Activated CD8-positive, alpha-beta memory T cell treated with anti-CD3 and anti-CD28 coated beads for 4 hours (primary cell): ENCODE measurements at places on chromosomes 2 and 18.

GRCh38 chr2:221402072-221402471 is 170.0 kb downstream of the EPHA4 start:
- no peak for DNase-seq

GRCh38 chr2:109318150-109318948 is 189.3 kb downstream of the SH3RF3 start:
- DNase-seq, result no peak

GRCh38 chr2:180599804-180600203 is 380.6 kb upstream of the UBE2E3 start:
- DNase-seq, result no peak

GRCh38 chr2:173693044-173693589 is 272.1 kb downstream of the SP3 start:
- DNase-seq, result no peak

DNA sequence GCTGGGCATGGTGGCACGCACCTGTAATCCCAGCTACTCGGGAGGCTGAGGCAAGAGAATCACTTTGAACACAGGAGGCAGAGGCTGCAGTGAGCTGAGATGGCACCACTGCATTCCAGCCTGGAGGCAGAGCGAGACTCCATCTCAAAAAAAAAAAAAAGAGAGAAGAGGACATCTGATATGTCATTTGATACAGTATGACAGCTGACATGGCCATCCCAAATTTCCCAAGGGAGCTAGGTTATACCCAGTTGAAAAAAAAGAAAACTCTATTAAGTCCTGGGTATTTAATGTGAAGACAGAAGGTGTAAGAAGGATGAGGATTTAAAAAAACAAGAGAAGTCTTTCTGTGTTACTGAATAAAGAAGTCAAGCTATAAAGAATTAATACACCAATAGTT is 23.3 kb downstream of the CLASP1 start:
- DNase-seq, result no peak

DNA sequence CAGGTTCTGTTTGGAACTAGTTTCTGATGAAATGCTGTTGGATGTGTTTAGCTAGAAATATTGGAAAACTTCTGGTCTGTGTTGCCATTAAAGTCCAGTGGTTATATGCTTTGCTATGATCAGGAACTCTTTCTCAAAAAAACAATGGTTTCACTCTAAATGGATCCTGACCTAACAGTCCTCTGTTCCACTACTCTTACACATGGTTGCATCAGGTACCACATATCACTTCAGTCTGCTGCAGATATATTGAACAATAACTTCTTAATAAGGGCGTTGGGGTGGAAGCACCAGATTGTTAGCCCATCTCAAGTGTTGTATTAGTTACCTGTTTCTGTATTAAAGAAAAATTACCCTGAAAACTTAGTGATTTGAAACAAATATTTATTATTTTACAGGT is 676.6 kb upstream of the GCFC2 start:
- no peak for DNase-seq

GRCh38 chr2:144583381-144583729 is 63.4 kb upstream of the ZEB2 start:
- no peak for DNase-seq

DNA sequence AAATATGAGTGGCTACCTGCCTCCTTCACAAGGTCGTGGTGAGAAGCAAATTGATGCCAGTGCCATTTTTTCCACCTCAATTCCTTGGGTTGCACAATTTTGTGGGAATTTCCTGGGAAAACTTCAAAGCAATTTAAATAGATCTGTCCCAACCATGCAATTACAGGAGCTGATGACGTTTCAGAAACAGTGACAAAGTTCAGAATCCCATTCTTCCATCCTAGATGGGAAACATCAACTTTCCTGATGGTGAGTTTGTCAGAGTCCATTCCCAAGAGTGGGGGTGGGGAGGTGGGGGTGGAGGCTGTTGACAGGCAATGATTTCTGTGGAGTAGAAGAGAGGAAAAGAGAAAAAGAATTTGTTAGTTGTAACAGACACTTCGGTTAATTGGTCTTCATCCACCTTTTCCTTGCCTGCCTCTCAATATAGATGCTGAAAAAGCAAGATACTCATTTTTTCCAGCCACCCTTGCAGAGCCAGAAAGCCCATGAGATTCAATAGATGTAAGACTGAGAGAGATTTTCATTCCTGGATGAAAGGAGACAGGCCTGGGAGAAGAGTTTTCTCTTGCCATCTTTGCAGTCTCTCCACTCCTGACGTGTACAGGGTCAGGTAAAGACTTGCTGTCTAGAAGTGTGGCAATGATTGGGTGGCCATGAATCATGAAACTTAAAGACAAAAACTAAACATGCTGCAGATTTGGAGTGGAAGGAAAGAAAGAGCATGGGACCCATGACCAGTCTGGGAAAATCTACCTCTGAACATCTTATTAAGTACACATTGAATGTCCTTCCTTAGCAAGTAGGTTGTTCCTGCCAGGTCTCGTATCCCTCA is 47.3 kb downstream of the SOCS6 start:
- DNase-seq, result no peak

DNA sequence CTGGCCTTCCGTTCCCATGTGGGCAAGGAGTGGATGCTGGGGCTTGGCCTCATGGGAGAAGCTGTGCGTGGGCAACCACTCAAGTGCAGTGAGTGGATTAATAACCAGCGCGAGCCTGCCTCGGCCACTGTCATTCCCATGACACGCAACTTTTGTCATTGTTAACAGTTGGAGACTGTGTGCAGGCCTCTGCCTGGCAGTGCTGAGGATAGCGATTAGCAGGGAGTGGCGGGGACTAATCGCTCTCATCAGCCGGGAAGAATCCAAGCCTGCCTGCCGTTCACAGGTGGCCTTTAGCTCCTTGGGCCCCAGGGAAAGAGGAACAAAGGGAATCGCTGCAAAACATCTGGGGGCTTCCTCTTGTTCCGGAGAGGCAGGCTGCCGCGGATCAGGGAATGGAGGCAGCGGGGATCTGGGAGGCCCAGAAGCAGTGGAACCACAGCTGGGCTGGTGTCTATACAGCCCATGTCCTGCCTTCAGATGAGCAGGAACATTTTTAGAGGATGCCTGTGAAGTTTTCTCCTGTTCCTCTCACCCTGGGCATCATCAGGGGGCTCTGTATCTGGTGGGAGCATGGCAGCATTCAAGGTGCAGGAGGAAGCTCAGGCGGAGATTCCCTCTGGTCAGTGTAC is 53.8 kb downstream of the CTIF start:
- no peak for DNase-seq

DNA sequence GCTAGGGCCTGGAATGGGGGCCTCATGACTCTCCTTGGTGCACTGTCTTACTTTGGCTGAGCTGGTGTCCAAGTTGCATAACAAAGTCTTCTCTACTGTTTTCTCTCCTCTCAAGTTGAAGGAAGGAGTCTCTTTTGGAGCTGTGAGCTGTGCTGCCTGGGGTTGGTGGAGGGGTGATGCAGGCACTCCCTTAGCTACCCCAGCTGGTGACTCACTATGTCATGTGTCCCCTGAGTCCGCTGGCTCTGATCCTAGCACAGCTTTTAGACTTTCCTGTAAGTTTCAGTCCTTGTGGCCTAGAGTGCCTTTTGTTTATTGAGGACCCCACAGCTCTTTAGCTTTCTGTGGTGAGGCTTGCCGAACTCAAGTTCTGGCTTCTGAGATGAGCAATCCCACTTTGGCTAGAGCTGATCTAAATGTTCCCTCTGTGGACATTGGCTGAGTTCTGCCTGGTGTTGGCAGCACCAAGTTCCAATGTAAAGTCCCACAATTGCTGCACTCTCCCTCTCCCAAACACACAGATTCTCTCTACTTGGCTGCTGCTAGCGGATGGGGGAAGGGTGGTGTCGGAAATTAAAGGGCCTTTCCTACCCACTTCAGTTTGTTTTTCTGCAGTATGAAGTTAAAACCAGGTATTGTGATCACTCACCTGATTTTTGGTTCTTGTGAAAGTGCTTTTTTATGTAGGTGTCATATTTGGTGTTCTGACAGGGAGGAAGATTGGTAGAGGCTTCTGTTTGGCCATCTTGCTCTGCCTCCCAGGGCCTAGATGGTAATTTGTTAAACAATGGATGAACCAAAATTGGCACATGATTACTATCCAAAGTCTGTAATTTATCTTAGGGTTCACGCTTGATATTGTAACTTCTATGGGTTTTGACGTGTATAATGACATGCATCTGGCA is 83.2 kb downstream of the COMMD1 start:
- no peak for DNase-seq

- no peak for DNase-seq
Measured at GRCh38 chr2:156319811-156320485, 12.6 kb downstream of the NR4A2 start.

DNA sequence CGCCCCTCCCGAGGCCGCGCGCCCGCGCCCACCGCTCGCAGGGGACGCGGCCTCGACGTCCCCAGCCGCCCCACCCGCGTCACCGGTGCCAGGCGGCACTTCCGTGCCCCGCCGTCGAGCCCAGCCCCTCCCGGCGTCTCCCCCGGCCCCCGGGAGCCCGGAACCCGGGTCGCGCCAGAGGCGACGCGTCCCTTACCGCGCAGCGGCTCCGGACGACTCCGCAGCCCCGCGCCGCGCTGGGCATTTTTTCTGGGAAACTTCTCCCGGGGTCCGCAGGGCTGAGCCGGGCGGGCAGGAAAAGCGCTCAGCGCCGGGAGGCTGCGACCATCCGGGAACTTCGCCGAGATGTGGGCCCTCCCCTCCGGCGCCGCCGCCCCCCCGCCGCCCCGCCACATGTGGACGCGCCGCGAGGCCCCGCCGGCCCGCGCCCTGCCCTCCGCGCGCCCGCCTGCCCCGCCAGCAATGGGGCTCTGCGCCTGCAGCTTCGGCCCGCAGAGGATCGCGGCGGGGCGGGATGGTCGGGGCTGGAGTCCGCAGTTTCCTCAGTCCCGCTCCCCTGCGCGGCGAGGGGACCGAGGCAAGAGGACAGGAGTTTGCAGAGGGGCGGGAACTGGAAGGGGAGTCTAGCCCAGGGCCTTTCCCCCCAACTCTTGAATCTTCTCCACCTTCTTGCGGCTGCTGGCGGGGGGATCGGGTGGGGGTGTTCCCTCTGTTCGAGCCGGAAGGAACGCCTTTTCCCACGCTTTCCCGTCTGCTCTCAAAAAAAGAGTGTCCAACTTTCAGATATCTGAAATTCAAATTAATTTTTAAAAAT is 81.5 kb downstream of the CHRNA1 start:
- no peak for DNase-seq

GRCh38 chr2:194842871-194843270 is 814.2 kb upstream of the SLC39A10 start:
- DNase-seq, result no peak

GRCh38 chr2:187545238-187545751 is 8.9 kb downstream of the TFPI start:
- no peak for DNase-seq
